Sigmoid colon (tissue), 7 donors: ENCODE measurements at places on chromosomes 16 and 17. TPM values are rescaled to one million over a fixed set of nuclear protein-coding genes. Genes with fewer than 3 reads are reported as not detected.

- peaks cover 3% of the 10 kb centered on the region for H3K4me1 ChIP-seq
- H3K4me3 ChIP-seq: no peak overlapping the region
- no peak overlapping the region for H3K27ac ChIP-seq
- no peak for DNase-seq
- no peaks in the 10 kb centered on the region for H3K27me3 ChIP-seq
These were observed 25.6 kb downstream of the WIPI1 start for GRCh38 chr17:68431661-68432071.

- peaks cover 29% of the 10 kb centered on the region for H3K36me3 ChIP-seq
- H3K4me3 ChIP-seq: no peak overlapping the region
- DNase-seq: peak; percentile 64
- H3K4me1 ChIP-seq: no peaks in the 10 kb centered on the region
- H3K27me3 ChIP-seq: no peaks in the 10 kb centered on the region
These were observed 2.8 kb downstream of the WDR81 start for GRCh38 chr17:1727258-1727789.

DNA sequence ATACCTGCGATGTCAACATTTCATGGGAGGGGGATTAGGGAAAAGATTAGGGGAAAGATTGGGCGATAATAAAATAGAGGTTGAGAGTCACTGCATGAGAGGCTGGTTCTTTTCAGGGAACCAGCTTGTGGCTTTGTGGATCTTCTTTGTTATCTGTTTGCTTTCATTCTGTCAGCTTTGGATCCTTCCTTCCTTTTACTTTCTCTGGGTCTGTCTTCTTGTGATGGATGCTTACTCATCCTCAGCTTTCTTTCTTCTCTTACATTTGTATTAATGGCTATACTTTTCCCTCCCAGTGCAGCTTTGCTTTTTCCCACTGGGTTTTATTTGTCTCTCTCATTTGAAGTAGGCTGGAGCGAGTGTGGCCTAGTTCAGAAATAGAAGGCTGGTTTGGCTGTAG, 47.1 kb downstream of the RPTOR start:
- no peak overlapping the region for H3K27ac ChIP-seq
- H3K4me3 ChIP-seq: no peak overlapping the region
- H3K27me3 ChIP-seq: no peaks in the 10 kb centered on the region
- no peak for DNase-seq

KREMEN2 gene
- total RNA-seq: not detected

DNA sequence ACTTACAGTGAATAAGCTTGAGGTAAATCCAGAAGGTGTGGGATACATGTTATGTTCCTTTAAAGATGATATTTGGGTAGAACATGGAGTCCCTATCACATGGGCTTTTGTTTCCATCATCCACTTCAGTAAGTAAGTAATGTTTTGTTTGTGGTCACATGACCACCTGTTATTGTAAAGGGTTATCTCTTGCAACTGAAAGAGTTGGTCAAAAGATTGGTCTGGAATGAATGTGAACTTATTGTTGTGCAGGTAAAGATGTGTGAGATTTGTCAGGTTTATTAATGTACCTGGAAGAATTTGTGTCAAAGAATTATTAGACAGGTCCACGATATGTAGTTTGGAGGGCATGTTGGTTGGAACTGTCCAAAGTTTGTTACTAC, 1.6 kb downstream of the OMG start:
- no peak for DNase-seq
- H3K4me1 ChIP-seq: no peaks in the 10 kb centered on the region
- H3K27ac ChIP-seq: no peak overlapping the region
- H3K27me3 ChIP-seq: no peaks in the 10 kb centered on the region
- peaks cover 6% of the 10 kb centered on the region for H3K36me3 ChIP-seq

DNA sequence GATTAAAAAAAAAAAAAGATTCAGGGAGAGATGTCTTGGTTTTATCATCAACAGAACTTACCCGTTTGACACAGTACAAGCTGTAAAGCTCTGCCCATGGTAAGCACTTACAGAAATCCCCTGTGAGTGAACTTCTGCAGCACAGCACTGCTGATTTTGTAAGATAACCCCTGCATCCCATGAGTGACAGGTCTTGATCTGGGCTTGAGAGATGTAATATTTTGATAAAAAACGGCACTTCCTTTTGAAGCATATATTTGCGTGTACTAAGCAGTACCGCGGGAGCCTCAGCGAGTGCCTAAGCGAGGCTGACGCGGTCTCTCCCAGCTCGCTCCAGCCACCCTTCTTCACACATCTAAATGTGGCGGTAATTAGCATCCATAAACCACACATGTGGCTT, 50.5 kb downstream of the IKZF3 start:
- no peaks in the 10 kb centered on the region for H3K27me3 ChIP-seq
- no peak overlapping the region for H3K27ac ChIP-seq
- H3K36me3 ChIP-seq: no peaks in the 10 kb centered on the region

- no peaks in the 10 kb centered on the region for H3K27me3 ChIP-seq
- peak; percentile 62 for DNase-seq
- peaks cover 61% of the 10 kb centered on the region for H3K4me1 ChIP-seq
- no peak overlapping the region for H3K4me3 ChIP-seq
- H3K27ac ChIP-seq: peak overlapping the region; percentile 49
These were observed 33.8 kb downstream of the EPN2 start for GRCh38 chr17:19270704-19271611.

- H3K27ac ChIP-seq: no peak overlapping the region
- H3K4me1 ChIP-seq: peaks cover 28% of the 10 kb centered on the region
- H3K27me3 ChIP-seq: no peaks in the 10 kb centered on the region
- no peaks in the 10 kb centered on the region for H3K36me3 ChIP-seq
- DNase-seq: no peak
- no peak overlapping the region for H3K4me3 ChIP-seq
These were observed 6.2 kb downstream of the MT2A start for GRCh38 chr16:56614549-56614991.

CNGB1 gene
- 2.0 TPM for total RNA-seq

- peak overlapping the region; percentile 97 for H3K27ac ChIP-seq
- H3K4me1 ChIP-seq: peaks cover 86% of the 10 kb centered on the region
- no peaks in the 10 kb centered on the region for H3K27me3 ChIP-seq
- no peak overlapping the region for H3K4me3 ChIP-seq
These were observed 157.6 kb downstream of the XYLT1 start for GRCh38 chr16:17313085-17313611.

DNA sequence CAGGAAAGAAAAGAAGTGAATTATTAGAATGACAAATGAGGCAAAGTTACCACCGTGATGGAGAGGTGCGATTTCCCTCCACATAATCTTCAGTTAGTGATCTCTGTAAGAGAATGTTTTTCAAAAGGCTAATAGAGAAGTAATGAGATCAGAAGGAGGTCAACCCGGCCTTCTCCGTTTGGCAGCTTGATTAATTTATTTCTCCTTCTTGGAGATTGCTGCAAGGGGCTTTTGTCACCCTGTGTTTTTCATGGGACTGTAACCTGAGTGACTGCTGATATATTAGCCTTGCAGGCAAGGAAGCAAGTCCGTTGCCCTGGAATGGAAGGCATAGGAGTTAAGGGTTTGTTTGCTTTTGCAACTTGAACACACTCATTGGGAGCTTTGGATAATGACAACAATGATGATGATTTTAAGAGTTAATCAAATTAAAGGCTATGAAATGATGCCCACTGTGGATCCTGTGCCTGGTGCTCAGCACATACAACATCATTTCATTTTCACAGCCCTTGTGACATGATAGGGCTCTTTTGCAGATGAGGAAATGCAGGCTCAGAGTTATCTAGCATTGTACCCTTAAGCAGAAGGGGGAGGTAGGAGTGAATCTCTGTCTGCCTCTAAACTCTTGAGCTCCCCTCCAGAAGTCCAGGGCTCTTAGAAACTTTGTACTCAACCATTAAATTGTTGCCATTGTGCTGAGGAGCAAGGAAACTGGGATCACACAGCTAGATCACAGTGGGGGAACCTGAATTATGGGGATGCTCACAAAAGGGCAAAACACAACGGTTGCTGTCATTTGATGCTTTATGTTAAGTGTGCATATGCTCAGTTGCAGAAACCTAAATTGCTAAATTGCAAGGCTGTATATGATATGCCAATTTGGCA, 226.3 kb downstream of the WWOX start:
- DNase-seq: no peak
- no peaks in the 10 kb centered on the region for H3K4me1 ChIP-seq
- no peak overlapping the region for H3K27ac ChIP-seq
- no peak overlapping the region for H3K4me3 ChIP-seq
- H3K36me3 ChIP-seq: no peaks in the 10 kb centered on the region

GRCh38 chr17:71276079-71276478, 844.7 kb upstream of the SOX9 start:
- no peaks in the 10 kb centered on the region for H3K27me3 ChIP-seq
- H3K27ac ChIP-seq: no peak overlapping the region
- no peak for DNase-seq
- H3K4me1 ChIP-seq: no peaks in the 10 kb centered on the region
- H3K4me3 ChIP-seq: no peak overlapping the region
- no peaks in the 10 kb centered on the region for H3K36me3 ChIP-seq

DNA sequence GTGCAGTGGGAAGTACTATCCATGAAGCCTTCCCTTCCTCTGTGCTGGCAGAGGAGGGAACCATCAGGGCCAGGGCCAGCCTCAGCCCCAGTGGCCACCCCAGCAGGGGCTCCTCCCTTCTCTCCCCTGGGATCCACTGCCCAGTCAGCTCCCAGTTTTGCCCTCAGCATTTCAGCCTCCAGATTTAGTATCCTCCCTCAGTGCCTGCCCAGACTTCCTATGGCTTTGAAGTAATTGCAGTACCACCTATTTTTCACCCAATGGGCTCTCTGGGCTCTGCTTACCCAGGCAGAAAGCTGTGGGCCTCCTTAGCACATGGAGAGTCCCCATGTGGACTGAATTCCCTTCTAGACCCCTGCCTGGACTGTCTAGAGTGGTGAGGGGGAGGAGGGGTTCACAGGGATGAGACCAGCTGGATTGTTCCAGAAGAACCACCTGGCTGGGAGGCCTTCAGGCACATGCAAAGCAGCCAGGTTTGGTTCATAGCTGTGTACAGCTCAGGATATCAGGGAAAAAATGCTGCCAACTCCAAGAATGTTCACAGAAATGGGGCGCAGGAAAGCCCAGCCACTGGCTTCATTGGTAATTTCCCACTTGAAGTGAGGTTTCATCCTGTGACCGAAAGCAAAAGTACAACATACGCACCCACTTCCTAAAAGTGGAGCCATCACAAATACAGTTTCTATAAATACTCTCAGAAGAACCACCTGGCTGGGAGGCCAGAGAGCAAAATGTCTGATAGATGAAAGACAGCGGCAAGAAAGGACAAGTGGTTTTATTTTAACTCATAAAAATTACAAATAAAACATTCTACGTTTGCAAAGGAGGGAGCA, 15.2 kb upstream of the HERPUD1 start:
- no peak overlapping the region for H3K4me3 ChIP-seq
- H3K27ac ChIP-seq: peak overlapping the region; percentile 21
- no peaks in the 10 kb centered on the region for H3K4me1 ChIP-seq
- no peaks in the 10 kb centered on the region for H3K27me3 ChIP-seq
- DNase-seq: peak; percentile 53

KRTAP1-5 gene
- not detected for total RNA-seq

DNA sequence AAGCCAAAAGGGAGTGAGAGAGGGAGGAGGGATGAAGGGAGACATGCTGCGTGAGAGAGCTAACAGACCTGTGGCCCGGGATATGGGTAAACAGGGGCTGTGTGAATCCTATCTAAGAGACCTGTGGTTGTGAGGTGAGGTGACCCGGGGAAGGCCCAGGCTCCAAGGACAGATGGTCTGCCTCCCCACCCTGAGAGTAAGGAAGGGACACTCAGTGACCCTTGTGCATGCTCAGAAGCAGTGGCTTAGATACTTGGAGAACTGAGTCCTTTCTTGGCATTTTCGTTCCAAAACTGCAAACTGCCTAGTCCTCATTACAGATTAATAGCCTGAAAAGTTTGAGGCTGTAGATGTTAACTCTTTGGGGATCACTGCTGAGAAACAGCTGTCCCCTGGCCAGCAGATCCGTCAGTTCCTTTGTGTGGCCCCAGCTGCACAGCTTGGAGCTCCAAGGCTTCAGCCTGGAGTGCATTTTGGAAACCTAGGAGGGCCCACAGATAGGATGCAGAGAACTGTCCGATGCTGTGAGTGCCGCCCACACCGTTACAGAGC, 121.6 kb downstream of the SMG6 start:
- DNase-seq: no peak
- peak overlapping the region; percentile 88 for H3K27ac ChIP-seq
- H3K27me3 ChIP-seq: no peaks in the 10 kb centered on the region
- H3K4me3 ChIP-seq: no peak overlapping the region
- no peaks in the 10 kb centered on the region for H3K36me3 ChIP-seq
- peaks cover 72% of the 10 kb centered on the region for H3K4me1 ChIP-seq

- no peak for DNase-seq
- no peaks in the 10 kb centered on the region for H3K27me3 ChIP-seq
- H3K27ac ChIP-seq: peak overlapping the region; percentile 28
- no peaks in the 10 kb centered on the region for H3K36me3 ChIP-seq
- H3K4me1 ChIP-seq: peaks cover 25% of the 10 kb centered on the region
These were observed 6.2 kb upstream of the MYOCD start for GRCh38 chr17:12659500-12659899.

DNA sequence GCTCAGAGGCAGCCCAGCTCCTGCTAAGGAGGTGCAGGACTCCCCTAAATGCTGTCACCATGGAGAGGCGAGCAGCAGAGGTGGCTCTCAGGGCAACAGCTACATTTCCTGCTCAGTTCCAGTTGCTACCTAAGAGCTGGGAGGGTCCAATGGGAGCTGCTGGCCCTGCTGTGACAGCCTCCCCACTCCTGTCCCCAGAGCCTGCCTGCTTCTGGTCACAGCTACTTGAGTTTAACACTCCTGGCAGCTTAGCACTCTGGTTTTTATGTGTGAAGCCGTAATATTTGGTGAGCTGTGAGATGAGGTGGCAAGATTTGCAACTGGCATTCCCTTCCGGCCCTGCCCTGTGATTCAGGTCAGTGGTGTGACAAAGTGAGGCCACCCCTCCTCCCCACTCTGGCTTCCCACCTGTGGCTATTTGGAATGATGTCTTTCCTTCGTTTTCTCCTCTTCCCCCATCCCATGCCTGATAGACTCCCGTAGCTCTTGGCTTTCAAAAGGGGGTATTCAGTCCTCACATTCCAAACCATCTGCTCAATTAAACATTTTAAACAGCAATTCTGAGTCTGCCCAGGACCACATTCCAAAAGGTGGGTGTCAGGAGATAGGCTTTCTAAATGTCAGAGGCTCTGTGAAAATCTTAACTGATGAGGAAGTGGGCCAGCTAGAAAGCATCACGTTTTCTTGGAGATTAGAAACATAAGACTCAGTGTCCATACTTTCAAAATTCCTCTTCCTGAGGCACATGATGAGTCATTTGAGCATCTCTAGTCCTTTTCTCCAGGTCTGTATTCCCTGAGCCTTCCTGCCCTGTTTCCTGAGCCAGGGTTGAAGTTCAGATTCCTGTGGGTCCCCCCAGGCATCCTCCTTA, 42.6 kb upstream of the SKAP1 start:
- H3K27ac ChIP-seq: no peak overlapping the region
- no peak for DNase-seq
- no peaks in the 10 kb centered on the region for H3K36me3 ChIP-seq
- H3K27me3 ChIP-seq: no peaks in the 10 kb centered on the region
- H3K4me1 ChIP-seq: no peaks in the 10 kb centered on the region
- H3K4me3 ChIP-seq: no peak overlapping the region

- peak; percentile 61 for DNase-seq
- peaks cover 55% of the 10 kb centered on the region for H3K36me3 ChIP-seq
- peak overlapping the region; percentile 61 for H3K27ac ChIP-seq
- no peaks in the 10 kb centered on the region for H3K27me3 ChIP-seq
- H3K4me1 ChIP-seq: peaks cover 41% of the 10 kb centered on the region
These were observed 38.2 kb downstream of the TK2 start for GRCh38 chr16:66511602-66512271.
